Stimulated activated CD4-positive, alpha-beta T cell treated with anti-CD3 and anti-CD28 coated beads, TNF-alpha, amount 100 ng/mL, for 1 hour (primary cell): ENCODE measurements at places on chromosomes 2 and 18.

GRCh38 chr2:30963184-30963583 is 155.9 kb upstream of the CAPN13 start:
- no peak for DNase-seq

GRCh38 chr2:144567745-144568144 is 47.8 kb upstream of the ZEB2 start:
- DNase-seq = no peak

- no peak for DNase-seq
Measured at GRCh38 chr2:85794491-85795121, 40.8 kb downstream of the ATOH8 start.

- no peak for DNase-seq
Measured at GRCh38 chr2:187594801-187595200, 40.6 kb upstream of the TFPI start.

- DNase-seq = no peak
Measured at GRCh38 chr2:200216310-200216709, 90.2 kb upstream of the SPATS2L start.

GRCh38 chr2:140797718-140798117 is 1333.1 kb downstream of the LRP1B start:
- DNase-seq = no peak
